PC-9 (cell line): ENCODE measurements at places on chromosomes 1 and 21. TPM values are rescaled to one million over a fixed set of nuclear protein-coding genes. Genes with fewer than 3 reads are reported as not detected.

The OR10Z1 gene
- total RNA-seq: not detected in 2 replicates

The KIRREL1 gene
- total RNA-seq: 25.8 and 30.7 TPM in 2 replicates

The RCOR3 gene
- 42.1 and 48.7 TPM in 2 replicates for total RNA-seq

The DTL gene
- total RNA-seq: 22.5 TPM in 2 replicates

GRCh38 chr1:156103521-156103947, 11.0 kb upstream of the LMNA start:
- peak; percentile 33 for DNase-seq

DNA sequence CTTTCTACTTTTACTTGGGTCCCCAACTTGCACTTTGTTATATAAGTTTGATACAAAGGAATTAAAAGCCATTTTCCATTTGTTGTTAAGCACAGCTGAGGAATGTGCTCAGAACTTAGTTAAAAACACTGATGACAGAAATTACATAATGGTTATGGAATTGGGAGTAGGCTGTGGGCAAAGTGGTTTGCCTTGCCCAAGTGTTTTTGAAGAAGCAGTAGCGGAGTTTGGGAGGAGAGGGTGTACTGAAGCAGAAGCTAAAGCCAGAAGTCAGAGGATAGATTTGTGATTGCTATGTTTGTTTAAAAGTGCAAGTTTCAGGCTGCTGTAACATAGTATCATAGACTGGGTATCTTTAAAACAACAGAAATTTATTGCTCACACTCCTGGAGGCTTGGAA, 391.8 kb downstream of the DUSP10 start:
- no peak for DNase-seq

DNA sequence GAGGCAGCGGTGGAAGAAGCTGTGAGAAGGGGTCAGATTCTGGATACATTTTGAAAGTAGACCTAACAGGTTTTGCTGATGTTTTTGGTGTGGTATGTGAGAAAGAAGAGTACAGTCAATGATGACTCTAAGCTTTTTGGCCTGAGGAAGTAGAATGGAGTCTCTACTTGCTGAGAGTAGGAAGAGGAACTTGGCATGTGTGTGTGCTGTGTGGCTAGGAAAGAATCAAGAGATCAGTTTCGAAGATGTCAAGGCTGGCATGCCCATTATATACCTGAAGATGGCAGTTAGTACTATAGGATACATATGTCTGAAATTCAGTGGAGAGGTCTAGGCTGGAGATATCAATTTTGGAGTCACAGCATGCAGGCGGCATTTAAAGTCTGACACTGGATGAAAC, 64.4 kb downstream of the MAB21L3 start:
- DNase-seq: no peak

DNA sequence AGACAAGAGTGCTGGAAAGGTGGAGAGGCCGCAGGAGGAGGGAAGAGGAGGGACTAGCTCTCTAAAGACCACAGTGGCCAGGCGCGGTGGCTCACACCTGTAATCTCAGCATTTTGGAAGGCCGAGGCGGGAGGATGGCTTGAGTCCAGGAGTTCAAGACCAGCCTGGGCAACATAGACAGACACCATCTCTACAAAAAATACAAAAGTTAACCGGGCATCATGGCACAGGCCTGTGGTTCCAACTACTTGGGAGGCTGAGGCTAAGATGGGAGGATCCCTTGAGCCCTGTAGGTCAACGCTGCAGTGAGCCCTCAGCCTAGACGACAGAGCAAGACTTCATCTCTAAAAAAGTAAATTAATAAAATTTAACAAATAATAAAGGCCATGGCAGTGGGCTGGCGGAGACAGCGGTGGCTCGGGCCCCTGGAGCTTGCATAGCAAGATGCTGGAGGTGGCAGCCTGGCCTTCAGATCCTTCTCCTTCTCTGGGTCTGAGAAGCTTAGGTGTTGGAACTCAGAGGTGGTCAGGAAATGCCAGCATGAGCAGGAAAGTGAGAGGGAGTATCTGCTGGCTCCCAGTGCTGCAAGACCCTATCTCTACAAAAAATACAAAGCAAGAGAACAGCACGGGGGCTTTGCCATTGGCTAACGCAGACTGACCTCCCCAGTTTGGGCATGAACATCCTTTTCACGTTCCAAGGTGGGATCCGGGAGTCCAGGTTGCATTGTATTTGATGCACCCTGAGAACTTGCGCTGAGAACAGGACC, 10.7 kb downstream of the WNT3A start:
- no peak for DNase-seq

GRCh38 chr1:20496241-20496661, 10.2 kb upstream of the CAMK2N1 start:
- DNase-seq: peak; percentile 96

- DNase-seq: no peak
Measured at GRCh38 chr1:179384027-179384426, 18.3 kb downstream of the AXDND1 start.

DNA sequence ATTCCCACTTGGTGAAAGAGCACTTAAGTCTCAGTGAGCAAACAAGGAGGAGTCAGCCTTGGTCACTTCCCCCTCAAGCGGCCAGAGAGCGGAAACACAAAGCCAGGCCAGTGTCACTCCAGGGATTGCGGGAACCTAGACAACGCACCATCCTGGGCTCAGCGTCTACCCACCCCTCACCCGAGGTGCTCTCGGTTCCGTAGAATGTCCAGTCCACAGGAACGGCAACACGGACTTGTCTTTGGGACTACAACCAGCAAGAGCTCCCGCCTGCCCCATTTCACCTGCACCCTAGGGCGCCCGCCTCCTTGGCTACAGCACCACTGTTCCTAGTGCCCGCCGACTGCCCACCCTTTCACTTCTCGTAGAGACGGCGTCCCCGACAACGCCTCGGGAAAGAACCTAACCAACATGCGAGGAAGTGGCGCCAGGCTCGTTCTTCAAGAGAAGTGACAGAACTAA, 509 bp downstream of the GDAP2 start:
- peak; percentile 60 for DNase-seq
